ENCODE measurements at places on chromosomes 2 and 18.

DNA sequence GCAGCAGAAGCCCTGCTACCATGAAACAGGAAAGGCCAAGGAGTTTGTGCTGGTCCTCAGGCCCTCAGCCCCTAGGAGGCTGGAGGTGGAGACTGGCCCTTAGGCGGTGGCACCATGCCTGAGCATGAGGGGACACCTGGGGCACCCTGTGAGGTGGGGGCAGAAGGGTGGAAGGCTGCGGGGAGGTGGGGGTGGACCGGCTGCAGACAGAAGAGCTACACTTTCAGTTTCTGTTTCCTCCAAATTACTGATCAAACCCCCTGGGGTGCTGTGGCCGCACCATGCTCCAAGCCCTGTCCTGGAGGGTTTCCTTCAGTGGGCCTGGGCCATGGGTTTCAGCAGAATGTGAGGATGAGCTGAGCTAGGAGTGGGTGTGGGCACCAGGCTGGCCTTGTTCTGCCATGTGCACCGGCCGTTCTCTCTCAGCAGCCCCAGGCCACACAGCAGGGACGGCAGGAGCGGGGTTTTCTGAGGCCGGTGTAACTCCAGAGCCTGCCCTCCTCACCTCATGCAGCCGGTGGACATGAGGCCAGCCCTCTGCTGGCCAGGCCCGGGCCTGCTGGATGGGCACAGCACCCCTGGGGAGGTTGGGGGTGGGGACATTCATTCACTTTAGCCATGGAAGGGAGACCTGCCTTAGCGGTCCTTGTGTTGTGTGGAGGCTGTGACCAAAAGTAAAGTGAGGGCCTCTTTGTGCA, 51.5 kb downstream of the PLEKHB2 start:
- no peak for DNase-seq

GRCh38 chr2:149741646-149742045, 154.1 kb upstream of the MMADHC start:
- DNase-seq = no peak

DNA sequence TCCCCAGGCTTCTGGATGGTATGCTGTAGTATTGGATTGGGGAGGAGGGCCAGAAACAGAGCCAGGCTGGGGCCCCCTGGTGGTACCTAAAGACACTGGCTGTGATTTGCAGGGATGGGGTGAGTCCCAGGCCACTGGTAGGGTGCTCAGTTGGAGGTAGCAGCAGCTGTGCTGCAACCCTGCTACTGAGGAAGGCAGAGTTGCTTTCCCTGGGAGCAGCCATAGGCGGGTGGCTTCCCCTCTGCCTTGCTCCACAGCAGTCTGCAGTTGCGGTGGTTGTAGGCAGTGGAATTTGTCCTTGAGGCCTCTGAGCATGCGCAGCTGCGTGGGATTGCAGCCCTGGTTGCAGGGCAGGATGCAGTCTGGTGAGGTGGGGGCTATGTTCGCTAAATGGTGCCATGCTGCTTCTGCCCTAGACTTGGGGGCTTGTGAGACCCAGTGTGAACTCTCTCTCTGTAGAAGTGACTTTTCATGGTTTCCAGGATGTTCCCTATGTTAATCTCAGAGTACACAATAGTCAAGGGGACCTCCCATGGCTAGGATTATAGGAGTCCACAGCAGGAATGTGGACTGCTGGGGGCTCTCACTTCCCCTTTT, 443.5 kb downstream of the XIRP2 start:
- no peak for DNase-seq

GRCh38 chr18:79575891-79576685, 103.5 kb upstream of the CTDP1 start:
- no peak for DNase-seq

GRCh38 chr2:99181624-99182000, 628 bp downstream of the MRPL30 start:
- no peak for DNase-seq

DNA sequence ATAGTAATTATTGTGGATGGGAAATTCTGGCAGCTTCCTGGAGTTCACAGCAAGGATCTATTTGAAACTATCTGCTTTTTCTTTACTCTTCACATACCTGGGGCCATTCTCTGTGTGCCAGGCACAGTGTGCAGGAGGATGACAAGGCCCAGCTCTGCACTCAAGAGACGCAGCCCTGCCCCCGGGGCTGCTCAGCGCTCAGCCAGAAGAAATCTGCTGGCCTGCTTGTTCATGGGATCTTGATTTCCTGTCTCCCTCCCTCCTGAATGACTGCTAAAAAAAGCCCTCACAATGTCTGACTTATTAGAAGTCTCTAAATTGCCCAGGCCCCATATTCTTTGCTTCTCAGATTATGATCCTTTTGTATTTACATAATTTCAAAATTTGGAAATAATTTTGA, 210.9 kb downstream of the DCDC2C start:
- no peak for DNase-seq

DNA sequence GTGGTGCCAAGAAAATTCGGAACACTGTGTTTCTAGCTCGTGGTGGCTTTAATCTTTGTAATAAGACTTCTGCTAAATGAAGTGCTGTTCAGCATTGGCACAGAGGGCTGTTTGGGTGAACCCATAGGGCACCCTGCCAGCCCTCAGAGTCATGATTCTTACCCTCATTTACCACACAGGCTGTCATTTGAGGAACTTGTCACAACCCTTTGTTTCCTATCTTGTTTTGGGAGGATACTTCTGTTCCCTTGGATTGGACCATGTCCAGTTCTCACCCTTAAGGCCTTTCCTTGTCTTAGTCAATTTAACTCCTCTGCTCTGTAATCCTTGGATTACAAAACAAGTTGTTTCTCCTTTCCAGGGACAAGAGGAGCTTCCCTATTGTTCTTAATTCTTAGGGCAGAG, 225.7 kb downstream of the MTX2 start:
- no peak for DNase-seq

DNA sequence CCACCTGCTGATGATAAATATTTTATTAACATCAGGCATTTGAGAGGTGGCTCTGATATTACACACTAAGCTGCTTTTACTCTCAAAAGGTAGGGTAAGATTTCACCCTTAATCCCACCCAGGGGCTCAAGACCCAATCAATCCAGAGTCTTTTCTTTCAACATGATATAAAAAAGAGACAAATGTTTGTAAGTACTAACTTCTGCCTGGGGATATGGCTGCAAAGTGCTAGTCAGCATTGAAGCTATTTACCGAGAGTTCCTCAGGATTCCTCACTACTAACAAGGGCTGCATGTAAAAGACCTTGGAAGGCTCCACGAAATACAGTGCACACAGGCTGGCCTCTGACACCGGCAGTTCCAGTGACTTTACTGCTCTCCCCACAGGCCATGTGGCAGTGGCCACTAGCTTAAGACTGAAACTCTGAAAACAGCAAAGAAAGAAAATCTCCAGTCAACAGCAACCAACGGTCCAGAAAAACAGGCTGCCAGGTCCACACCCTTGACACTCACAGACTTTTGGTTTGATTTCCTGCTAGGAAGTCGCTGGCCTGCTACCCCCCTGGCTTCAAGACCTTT, 11.2 kb downstream of the MREG start:
- DNase-seq = no peak

GRCh38 chr2:238716585-238716984, 131.3 kb upstream of the TWIST2 start:
- DNase-seq = no peak

DNA sequence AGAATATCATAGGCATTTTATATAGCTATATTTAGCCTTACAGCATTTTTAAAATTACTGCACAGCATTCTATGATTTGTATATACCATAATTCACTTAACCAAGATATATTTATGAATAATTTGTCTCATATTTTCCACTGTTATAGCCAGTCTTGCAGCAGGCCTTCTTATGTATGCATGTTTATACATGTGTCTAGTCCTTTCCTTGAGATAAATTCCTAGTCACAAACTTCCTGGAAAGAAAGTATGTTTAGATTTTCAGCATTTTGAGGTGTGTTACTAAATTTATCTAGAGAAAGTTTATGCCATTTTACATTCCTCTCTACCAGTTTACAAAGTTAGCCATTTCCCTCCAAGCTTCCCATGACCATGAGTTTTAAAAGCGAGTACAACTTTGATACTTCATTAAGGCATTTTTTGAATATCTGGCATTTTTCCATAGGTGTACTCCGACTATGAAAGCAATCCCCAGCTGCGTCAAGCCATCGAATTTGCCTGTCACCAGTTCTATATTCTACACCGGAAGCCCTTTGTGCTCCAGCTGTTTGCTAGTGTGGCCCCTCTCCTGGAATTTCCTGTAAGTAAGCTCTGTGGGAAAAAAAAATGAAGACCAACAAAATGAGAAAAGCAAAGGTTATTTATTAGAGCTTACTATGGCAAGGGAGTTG, 59.4 kb upstream of the RPE start:
- DNase-seq = no peak

- peak; percentile 1 for DNase-seq
Measured at GRCh38 chr2:162840598-162841246, 2.2 kb upstream of the KCNH7 start.

GRCh38 chr2:238787501-238787900, 60.4 kb upstream of the TWIST2 start:
- no peak for DNase-seq

DNA sequence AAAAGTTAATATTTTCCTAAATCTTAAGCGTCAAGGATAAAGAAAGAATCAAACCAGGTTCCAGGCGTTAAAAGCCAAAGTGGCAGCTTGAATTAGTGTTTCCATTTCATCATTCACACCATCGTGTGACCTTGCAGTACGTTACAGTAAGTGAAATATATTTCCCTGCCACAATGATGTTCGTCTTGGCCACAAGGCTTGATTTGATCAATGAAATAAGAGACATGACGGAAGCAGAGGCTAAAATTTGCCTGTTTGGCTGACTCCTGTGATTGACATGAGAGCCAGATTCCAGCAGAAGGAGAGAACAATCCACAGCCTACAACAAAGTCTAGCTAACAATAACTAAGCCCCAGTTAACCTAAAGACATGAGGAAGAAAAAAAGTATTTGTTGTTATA, 62.0 kb downstream of the ASXL2 start:
- no peak for DNase-seq

Measured in T-helper 1 cell (primary cell).